ENCODE measurements at places on chromosomes 11 and 22. TPM values are rescaled to one million over a fixed set of nuclear protein-coding genes. Genes with fewer than 3 reads are reported as not detected.
A peak's percentile ranks its signal among the peaks of the same experiment; 100 is the strongest.

DNA sequence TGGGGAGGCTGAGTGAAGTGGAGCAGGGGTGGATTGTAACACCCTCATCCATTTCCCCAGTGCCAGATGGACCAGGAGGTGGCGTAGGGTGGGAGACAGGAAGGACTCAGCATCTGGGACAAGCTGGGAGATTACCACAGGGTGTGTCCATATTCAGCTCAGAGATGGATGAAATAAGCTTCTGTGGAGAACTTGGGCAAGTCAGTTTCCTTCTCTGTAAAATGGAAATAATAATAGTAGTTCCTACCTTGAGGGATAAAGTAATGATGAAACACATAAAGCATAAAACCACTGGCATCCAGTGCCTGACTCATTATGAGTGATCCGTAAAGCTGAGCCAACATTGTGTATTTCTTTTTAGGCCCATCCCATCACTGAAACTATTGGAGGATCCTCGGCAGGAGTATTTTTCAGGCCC, 607 bp upstream of the ROBO4 start:
- DNase-seq: no peak

DNA sequence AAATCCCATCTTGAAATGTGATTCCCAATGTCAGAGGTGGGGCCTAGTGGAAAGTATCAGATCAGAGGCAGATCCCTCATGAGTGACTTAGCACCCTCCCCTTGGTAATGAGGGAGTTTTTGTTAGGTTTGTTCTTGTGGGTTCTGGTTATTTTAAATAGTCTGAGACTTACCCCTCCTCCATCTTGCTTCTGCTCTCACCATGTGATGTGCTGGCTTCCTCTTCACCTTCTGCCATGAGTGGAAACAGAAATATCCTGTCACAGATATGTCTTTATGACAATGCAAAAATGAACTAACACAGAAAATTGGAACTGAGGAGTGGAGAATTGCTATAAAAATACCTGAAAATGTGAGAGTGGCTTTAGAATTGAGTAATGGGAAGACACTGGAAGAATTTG, 33.1 kb downstream of the TMEM225 start:
- no peak for DNase-seq

DNA sequence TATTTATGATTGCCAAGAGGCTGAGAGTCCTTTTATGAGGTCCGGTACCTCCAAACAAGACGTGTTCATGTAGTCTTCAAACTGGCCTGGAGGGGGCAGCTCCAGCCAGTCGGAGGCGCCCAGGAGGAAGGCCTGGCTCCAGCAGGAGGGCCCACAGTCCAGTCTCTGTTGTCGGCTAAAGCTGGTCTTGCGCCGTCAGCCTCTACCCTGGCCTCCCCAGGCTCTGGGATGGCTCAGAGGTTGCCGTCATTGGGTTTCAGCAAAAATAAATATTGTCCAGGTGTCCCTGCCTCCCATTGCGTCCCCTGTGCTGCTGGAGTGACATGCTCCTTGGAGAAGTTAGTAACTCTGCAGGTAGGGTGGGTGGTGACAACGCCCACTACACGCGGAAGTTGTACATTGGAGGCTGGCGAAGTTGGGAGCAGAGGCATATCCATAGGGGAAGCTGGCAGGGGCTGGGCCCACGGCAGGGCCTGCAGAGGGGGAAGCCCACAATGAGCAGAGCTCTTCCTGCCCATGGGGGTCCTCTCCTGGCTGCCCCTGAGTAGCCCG, 1.0 kb upstream of the SLC25A1 start:
- peak; percentile 90 for DNase-seq

- DNase-seq: no peak
These were observed 2.7 kb upstream of the KRTAP5-4 start for GRCh38 chr11:1624621-1625020.

- DNase-seq: peak; percentile 41
These were observed 33.6 kb downstream of the ASRGL1 start for GRCh38 chr11:62370743-62371440.

The PDGFB gene
- polyA plus RNA-seq: 10.4 TPM

DNA sequence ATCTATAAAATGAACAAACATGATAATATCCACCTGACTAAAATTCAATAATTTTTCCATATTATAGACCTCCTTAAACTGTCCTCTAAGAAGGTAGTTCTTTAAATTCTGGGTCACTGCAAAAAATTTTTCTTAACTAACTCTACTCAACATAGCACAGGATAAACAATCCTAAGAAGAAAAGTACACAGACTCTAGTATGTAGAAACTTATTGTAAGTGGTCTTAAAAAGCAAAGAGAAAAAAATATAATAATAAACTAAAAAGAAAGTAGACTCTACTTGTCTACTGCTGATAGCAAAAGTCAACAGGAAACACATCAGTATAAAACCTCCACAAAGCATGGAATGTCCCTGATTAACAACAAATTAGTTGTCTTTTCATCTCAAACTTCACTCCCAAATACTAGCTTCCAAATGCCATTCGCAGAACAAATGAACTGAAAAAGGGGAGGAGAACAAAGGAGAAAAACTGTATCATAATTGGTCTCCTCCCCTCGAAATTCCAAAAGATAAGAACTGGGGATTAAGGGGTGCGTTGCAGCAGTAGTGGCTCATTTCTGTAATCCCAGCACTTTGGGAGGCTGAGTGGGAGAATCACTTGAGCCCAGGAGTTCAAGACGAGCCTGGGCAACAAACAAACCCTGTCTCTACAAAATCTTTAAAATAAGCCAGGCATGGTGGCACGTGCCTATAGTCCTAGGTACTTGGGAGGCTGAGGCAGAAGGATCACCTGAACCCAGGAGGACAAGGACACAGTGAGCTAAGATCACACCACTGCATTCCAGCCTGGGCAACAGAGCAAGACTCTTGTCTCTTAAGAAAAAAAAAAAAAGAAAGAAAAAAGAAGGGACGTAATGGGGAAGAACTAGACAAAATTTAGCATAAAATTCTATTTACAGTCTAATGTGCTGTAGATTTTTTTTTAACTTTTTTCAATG, 6.5 kb downstream of the FCHSD2 start:
- no peak for DNase-seq

DNA sequence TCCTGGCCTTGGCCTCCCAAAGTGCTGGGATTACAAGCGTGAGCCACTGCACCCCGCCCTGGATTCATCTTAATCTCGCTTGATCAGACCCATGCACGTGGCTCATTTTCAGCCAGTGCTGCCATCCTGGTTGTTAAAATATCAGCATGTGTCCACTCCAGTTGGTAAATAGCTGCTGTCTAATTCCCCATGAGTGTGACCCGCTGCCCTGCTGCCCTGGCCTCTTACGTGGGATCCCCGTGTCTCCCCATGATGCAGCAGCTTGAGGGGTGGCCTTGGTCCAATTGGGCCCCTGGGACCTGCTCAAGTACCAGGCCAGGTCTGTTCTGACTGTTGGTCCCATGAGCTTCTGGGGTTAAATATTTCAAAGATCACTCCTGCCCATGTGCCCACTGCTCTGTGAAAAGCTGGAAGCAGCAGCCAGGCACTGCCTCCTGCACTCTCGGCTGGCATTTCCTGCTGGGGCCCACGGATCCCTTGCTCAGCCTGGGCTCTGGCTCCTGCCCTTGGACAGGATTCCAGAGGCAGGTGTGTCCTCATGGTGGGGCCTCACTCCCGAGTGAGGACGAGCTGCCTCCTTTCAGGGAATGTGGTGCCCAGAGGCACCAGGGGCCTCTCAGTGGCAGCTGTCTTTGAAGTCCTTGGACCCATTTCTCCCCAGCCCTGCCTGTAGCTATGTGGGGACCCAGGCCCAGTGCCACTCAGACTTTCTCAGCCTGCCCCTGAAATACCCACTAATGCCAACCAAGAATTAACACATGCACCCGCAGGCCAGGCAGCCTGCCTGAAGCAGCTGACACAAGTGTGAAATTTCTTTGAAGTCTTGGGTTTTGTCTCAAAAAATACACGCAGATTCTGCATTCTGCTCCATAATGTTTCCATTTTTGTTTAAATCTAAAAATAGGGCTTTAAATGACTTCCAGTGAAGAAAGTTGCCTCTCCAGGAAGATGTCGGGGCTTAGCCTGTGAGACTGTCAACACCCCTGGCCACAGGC, 38.1 kb upstream of the PRDM11 start:
- no peak for DNase-seq

The SH3BP1 gene
- 2.2 TPM for polyA plus RNA-seq

GRCh38 chr22:46687048-46687444, 51.0 kb downstream of the CERK start:
- DNase-seq: no peak

GRCh38 chr22:29799217-29799680, 32.1 kb downstream of the UQCR10 start:
- peak; percentile 95 for DNase-seq

The SLC5A1 gene
- polyA plus RNA-seq: 1.0 TPM

The MS4A15 gene
- polyA plus RNA-seq: not detected
